ENCODE measurements at places on chromosomes 12 and 14.
A peak's percentile ranks its signal among the peaks of the same experiment; 100 is the strongest.

- no peak for DNase-seq
Measured at GRCh38 chr14:102883089-102883541, 39.3 kb upstream of the AMN start.

GRCh38 chr12:92123780-92124688, 21.6 kb downstream of the BTG1 start:
- no peak for DNase-seq

DNA sequence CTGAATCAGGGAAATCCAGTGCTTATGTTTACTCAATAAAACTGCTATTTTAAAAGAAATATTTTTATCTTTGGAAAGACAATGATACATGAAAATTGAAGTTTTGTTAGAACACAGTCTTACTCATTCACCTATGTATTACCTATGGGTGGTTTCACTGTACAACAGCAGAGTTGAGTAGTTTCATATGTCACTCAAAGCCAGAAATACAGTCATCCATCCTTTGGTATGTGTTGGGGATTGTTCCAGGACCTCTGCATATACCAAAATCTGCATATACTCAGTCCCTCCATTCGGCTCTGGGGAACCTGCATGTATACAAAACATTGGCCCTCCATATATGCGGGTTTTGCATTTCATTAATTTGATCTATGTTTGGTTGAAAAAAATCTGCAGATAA, 190.6 kb downstream of the GPHN start:
- no peak for DNase-seq

GRCh38 chr14:34931206-34931605, 51.6 kb upstream of the SRP54 start:
- DNase-seq, result no peak

DNA sequence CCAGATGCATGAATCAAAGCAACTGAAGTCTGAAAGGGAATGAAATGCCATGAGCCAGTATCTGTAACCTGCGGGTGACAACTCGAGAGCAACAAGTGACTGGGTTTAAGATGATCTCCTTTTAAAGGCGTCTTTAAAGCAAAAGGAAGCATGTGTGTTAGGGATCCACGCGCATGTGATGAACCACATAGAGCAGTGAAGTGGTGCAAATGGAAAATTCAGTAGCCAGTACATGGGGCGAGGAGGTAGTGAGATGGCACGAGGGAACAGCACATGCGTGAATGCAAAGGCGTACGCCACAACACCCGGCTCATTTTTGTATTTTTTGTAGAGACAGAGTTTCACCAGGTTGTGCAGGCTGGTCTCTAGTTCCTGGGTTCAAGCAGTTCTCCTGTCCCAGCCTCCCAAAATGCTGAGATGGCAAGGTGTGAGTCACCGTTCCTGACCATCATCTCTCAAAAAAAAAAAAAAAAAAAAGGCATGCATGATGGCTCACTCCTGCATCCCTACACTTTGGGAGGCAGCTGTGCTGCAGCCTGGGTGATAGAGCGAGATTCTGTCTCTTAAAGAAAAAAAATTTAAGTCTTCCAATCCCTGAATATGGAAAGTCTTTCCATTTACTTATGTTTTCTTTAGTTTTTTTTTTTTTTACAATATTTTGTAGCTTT, 24.6 kb upstream of the BCL7A start:
- no peak for DNase-seq

DNA sequence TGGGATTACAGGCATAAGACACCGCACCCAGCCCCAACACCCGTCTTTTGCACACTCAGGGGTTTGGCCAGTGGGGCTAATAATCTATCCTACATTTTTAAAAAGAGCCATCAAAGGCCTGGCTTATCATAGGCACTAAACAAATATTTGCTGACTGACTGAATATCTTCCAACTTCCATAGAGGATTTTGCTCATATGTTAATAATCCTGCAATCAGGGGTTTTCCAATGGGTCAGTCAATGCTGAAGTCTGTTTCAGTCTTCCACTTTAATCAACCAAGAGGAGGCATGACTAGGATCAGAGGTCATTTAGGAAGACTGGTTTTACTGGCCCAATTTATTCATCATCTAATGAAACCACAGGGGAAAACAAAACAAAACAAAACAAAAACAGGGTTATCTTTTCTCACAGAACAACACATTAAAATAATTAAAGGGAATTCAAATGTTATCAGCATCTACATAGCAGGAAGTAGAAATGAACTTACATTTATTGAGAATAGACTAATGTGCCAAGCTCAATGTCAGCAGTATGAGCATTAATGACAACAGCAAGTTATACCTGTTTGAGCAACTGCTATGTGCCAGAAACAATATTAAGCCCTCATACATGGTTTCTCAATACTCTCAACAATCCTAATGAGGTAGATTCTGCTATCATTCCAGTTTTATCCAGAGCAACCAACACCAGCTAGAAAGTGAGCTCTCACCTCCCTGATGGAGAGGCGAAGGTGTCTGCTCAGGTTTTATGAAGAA, 372.2 kb downstream of the EGLN3 start:
- DNase-seq, result no peak

- peak; percentile 13 for DNase-seq
Measured at GRCh38 chr12:94157981-94158411, 9.6 kb downstream of the PLXNC1 start.

GRCh38 chr12:118126119-118126757, 9.7 kb upstream of the PEBP1 start:
- no peak for DNase-seq

DNA sequence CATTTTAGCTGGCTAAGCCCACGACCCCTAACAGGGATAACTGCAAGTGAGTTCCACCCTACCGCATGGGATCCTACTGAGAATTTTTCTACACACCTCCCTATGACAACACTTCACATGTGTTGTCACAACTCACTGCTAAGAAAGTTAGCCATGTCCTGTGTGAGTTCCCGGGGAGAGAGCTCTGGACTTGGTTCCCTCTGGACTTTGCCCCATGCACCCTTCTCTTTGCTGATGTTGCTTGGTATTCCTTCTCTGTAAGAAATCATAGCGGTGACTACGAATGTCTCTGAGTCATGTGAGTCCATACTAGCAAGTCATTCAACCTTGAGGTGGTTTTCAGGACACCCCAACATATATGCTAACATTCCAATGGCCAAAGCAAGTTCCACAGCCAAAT, 9.5 kb upstream of the CDKN3 start:
- no peak for DNase-seq

- no peak for DNase-seq
Measured at GRCh38 chr12:94889445-94890210, 113.9 kb downstream of the NDUFA12 start.

DNA sequence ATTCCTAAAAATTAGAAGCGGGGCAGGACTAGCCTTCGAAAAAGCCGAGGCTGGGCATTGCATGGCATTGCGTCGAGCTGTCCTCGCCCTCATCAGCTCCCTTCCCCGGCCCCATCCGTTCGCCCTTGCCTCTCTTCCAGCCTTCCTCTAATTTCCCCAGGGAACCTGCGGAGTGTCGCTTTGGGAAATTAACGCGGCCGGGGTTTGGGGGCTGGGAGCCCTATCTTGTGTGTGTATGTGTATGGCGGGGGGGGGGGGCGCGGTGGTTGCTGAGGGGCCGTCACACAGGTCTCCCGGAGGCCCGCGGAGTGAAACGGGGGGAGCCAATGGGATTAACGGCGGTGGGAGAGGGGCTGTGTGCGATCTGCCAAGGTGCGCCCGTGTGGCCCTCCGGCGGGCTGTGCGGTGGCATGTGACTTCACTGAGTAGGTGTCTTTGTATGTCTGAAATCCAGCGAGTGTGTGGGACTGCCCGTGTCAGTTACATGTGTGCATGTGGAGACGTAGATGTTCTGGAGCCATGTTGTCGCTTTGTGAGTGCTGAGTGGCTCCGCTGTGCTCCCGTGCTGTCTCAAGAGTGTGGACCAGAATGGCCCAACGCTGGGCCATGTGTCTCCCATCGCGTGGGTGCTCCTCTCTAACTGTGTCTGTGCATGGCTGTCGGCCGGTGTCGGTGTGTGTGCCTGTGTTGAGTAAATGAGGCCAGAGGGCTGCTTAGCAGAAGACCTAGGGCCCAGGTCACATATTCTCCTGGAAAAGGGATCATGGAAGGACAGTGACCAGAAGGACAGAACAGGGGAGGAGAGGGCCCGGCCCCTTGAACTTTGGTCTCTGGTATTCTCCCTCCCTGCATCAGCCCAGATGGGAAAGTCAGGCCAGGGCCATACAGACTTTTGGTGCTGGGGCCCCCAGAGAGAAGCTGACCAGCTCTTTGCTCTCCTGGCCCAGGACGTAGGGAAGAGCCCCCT, 1.5 kb downstream of the PTMS start:
- peak; percentile 55 for DNase-seq

- DNase-seq, result no peak
Measured at GRCh38 chr14:65470404-65470880, 57.9 kb downstream of the FUT8 start.

DNA sequence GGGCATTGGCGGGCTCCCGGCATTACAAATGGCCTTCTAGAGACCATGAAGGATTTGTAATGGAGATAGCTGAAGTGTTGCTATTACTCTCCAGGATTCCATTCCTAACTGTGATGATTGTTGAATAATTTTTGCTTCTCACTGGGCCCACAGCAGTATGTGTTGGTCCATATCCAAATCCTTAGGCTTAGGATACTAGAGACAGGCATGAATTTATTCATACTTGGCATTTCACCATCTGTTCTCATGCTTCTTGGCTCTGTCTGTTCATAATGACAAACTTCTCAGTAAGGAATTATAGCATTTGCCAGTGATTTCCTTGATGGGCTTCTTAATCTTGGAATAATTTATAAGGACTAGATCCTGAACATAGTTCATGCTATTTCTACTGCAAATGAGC, 832.9 kb downstream of the C12orf50 start:
- no peak for DNase-seq

GRCh38 chr14:81161749-81162148, 59.0 kb downstream of the GTF2A1 start:
- no peak for DNase-seq

DNA sequence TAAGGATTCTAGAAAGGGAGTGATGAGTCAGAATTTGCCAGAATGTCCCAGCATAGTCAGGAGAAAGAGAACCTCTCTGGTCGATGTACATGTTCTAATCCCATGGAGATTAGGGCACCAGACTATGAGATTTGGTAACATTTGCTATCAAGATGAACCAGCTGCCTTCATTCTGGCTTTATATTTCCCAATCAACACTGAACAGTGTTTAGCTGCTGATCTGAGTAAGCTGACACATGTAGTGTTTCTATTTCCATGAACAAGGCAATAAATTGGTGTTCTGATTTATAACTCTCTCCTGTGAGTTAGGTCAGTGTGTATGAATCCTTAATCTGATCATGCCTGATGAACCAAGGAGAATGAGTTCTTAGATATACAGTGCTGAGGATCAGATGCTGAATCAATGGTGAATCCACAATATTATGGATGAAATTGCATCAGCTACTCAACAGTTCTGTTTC, 158.0 kb upstream of the AMIGO2 start:
- no peak for DNase-seq

DNA sequence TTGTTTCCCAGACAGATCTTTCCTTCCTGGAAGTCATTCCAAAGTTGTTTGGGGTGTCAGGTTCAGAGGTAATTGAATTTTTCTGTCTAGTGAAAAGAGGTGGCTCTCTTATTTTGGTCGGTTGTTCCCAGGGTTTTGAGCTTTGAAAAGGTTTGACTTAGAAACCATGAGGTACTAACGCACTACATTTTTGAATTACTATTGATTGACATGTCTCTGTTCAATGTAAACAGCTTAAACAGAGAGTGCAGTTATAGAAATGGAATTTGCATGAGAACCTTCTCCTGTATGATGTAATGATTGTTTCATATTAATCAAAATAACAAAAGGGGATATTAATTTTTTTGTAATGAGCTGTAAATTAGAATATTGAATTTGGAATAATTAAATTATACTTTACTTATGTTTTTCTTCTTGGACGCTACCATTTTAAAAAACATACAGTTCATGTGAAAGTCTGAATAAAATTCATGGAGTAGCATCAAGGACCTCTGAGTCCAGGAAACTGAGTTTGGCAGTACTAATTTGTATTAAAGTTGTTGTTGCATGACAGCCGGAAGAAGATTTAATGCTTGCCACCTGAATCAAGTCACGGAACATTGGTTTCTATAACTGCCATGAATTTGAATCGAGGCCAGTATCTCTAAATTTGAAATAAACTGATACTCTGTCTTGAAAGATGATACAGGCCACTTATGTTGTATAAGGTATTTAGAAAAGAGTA, 41.7 kb downstream of the NPAS3 start:
- DNase-seq, result no peak

GRCh38 chr14:57495416-57495815, 1.8 kb upstream of the CCDC198 start:
- DNase-seq, result no peak

GRCh38 chr12:32419520-32419960, 20.2 kb downstream of the FGD4 start:
- no peak for DNase-seq

DNA sequence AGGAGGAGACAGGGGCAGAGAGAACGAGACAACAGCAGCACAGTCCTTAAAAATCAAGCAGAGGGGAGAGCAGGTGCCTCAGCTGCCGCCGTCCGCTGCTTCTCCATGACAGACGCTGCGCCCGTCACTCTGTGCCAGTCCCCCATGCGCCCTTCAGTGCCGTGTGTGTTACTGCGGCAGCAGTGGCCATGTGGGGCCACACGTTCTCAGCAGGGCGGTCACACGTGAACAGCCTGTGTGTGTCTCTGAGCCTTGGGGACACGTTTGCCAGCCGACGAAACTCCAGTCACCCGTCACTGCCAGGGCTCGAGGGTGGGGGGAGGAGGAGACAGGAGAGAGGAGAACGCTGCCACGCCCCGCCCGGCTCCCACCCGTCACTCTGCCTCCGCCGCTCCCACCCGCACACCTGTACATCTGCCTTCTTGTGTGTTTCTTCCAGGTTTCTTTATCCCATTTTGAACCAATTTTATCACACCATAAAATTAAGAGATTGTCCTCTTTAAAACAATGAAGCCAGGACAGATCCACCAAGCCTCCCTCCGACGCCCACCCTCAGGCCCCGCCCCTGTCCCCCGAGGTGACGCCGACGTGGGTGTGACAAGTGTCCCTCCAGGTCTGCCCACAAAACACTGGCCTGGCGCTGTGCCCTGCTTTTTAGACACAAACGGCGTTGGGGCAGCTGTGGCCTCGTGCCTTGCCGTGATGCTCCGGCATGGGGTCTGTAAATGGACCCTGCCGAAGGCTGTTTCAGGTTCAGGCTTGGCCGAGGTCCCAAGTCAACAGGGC, 58.2 kb downstream of the GALNT9 start:
- DNase-seq, result no peak

GRCh38 chr12:34343766-34344165, 321.5 kb downstream of the ALG10 start:
- no peak for DNase-seq

DNA sequence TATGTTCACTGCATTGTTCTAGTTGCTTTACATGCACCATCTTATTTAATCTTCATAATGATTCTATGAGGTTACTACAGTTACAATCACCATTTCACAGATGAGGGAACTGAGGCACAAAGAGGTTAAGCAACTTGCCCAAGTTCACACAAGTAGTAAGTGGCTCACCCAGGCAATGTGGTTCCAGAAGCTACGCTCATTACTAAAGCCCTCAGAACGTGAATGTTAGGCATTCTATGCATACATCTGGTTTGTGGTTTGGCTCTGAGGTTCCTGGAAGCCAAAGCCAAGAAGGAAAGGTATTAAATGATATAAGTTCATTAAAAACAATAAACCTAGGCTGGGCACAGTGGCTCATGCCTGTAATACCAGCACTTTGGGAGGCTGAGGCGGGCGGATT, 14.4 kb upstream of the VRTN start:
- DNase-seq, result no peak

GRCh38 chr12:116236148-116236731, 41.3 kb downstream of the MED13L start:
- peak; percentile 58 for DNase-seq

All from NCI-H146 (cell line).